ENCODE measurements at places on chromosomes 13 and 19.
A peak's percentile ranks its signal among the peaks of the same experiment; 100 is the strongest.

- DNase-seq = no peak
These were observed 631 bp downstream of the TRMT1 start for GRCh38 chr19:13115936-13116281.

- DNase-seq = no peak
These were observed 7.2 kb upstream of the CYP4F2 start for GRCh38 chr19:15905026-15905425.

DNA sequence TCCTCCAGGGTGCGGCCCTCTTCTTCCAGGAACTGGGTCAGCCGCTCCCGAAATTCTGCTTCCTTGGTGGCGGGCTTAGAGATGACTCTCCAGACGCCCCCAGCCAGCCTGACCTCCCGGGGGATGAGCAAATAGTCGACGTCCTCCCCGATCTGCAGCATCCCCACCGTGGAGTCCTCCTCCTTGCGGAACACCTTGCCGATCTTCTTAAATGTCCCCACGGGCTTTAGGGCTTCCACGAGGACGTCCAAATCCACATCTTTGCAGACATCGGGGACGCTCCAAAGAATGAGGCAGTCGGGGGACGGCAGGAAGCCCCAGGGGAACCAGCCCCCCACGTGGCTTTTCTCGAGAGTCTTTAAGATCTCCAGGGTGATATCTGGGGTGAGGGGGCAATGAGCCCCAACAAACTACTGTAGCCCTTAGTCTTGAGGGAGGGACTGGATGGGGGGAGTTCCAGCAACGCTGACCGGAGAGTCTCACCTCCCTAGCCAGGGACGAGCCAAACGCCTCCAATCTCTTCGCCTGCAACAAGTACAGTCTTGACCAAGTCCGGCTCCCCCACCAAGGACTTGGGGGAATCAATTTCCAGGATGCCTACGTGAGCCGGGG lies 608 bp downstream of the CCDC8 start:
- DNase-seq = no peak

DNA sequence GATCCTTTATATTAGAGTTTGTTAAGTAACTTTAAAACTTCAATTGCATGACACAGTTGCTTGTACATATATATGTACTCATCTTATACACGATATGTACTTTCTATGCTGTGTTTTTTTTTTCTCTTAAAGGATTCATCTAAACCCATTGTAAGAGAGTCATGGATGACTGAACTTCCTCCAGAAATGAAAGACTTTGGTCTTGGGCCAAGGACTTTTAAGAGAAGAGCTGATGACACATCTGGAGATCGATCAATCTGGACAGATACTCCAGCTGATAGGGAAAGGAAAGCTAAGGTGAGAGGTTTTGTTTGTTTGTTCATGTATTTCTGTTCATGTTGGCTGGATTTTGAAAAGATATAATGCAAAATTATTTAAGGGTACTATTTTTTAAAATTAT lies 26.0 kb downstream of the GPALPP1 start:
- no peak for DNase-seq

GRCh38 chr19:33246709-33247440 lies 21.2 kb upstream of the SLC7A10 start:
- no peak for DNase-seq

GRCh38 chr13:85287528-85287927 lies 511.7 kb downstream of the SLITRK6 start:
- no peak for DNase-seq

DNA sequence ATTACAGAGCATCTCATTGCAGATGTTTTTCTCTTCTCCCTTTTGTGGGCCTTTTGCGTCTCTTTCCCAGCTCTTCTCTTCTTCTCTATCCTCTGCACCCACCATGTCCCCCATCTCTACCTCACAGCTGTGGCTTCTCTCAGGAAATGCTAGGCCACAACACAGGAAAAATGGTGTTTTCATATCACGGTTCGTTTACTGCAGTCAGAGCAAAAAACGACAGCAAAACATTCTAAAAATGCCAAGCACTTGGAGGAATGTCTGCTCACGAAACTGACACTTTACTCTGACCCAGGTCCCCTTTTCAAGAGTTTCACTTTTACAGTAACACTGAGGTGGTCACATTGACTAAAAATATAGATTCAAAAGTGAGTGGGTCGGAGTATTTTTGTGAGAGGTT lies 152.2 kb downstream of the DCT start:
- DNase-seq = peak; percentile 30

GRCh38 chr19:32219881-32220472 lies 125.4 kb upstream of the ZNF507 start:
- no peak for DNase-seq

GRCh38 chr13:92412481-92412880 lies 814.1 kb upstream of the GPC6 start:
- no peak for DNase-seq

DNA sequence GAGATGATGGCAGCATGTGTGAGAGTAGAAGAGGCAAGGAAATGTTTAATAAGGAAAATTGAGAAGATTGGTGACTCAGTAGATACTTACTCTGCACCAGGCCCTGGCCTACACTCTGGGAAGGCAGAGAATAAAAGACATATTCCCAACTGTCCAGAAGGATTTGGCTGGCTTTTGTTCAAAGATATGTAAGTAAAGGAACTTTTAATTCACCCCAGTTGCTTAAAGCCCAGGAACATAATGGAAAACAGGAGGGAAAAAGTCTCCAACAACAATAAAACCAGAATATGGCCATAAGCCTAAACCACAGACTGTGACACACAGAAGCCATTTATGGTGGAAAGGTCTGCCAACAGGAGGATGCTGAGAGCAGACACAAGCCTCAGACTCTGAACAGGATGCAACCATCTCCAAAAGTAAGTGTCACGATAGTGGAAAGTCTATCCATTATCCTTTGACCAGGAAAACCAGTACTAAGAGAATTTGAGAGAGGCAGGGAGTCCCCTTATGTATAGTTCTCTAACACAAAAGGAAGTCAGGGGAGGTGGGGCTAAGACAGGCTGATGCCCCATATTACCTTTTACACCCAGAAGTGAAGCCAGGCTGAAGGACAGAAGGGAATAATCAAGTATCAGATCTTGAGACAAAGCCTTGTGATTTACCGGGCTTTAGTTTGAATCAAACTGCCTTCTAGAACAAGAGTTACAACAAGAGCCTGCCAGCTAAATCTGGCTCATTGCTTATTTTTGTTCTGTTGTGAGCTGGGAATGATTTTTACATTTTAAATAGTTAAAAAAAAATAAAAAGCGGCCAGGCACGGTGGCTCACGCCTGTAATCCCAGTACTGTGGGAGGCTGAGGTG lies 169.5 kb upstream of the STARD13 start:
- DNase-seq = no peak

DNA sequence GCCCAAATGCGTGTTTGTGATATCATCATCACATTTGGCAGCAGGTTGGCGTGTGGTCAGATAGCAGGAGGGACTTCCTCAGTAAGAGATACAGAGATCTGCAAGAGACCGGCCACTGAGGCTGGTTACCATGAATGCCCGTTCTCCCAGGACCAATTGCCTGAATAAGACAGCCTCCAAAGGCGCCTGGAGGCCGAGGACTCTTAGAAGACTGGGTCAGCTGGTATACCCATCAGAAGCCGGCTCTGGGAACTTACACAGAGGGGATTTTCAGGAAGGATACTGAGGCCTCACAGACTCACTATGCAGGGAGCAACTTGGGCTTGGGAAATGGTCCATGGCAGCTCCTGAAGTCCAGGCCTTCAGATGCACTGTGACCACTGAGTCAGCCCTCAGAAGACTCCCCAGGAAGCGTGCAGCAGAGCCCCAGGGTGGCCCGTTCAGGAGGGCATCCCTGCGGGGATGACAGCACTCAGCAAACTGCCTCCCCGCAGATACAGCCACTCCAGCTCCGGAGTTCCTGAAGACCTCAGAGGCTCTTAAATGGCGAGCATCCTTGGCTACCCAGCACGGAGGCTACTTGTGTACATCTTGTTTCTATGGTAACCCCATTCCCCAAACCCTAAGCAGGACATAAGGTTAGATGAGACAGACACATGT lies 26.4 kb upstream of the VSTM2B start:
- DNase-seq = peak; percentile 30

DNA sequence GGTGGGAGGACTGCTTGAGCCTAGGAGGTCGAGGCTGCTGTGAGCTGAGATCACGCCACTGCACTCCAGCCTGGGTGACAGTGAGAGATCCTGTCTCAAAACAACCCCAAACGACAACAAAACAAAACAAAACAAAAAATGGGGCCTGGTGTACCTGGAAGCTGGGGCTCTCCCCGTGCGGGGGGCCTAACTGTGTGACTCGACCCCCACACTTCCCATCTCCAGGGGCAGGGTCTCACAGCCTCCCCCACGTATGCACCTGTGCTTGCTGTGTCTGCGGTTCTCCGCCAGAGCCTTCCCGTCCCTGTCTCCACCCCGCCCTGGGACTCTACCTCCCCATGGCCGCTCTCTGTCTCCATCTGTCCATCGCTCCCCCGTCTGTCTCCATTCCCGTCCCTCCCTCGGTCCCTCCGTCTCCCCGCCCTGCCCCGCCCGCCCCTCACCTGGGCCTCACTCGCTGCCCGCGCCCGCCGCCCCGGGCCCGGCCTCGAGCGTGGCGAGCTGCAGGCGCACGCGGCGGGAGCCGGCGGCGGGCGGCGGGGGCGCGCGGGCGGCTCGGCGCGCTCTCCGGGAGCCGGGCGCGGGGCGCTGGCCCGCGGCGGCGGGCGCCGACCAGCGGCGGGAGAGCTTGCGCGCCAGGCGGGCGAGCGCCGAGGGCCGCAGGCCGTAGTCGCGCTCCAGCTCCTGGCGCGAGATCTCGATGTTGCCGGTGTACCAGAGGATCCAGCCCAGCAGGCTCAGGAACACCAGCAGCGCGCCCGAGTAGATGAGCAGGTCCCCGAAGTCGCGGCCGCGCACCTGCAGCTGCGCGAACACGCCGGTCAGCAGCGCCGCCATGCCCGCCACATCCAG lies 587 bp downstream of the TMEM238 start:
- peak; percentile 90 for DNase-seq

- no peak for DNase-seq
These were observed 1.1 kb upstream of the IFI30 start for GRCh38 chr19:18172331-18173053.

DNA sequence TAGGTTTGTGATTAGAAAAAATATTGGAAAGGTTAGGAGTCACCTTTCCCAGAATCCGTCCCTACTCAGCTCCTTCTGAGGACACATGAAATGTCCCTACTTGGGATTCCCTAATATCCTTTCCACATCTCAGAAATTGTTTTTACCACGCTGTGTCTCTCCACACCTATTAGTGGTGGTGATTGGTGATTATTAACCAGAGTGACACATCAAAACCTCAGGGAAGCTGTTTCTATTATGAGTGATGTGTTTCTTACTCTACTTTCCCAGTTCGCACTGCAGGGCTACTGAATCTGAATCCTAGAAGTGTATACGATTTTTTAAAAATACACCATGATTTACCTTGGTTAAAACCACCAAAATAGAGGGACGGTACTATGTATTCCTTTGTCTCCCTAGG lies 460.8 kb downstream of the TBC1D4 start:
- no peak for DNase-seq

- DNase-seq = no peak
These were observed 745.6 kb downstream of the SLITRK1 start for GRCh38 chr13:83136660-83137059.

DNA sequence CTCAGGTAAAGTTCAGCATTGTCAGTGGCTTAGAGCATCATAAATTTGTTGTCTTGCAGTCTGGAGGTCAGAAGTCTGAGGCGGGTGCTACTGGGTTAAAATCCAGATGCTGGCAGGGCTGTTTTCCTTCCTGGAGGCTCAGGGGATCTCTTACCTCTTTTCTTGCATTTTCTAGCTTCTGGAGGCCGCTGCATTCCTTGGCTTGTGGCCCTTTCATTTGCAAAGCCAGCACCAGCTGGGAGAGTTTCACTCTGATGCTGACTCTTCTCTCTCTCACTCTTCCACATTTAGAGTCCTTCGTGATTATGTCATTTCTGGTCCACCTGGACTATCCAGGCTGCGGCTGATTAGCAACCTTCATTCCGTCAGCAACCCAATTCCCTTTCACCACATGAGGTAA lies 38.1 kb upstream of the SLC10A2 start:
- DNase-seq = peak; percentile 74

DNA sequence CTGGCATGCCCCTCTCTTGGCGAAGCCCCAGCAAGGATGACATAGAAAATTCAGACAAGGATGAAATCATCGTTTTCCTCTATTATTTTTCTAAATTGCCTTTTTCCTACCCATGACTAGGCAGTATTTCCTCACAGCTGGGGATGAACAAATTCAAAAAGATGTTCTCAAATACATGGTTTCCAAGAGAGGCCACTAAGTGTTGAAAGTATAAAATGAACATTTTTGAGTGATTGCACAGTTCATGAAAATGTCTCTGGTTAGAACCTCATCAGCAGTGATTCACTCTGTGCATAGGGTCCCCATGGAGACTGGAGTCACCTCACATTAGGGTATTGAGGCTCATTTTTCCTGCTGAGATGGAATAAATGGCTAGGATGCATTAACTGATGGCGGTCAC lies 373.7 kb downstream of the DNAJC15 start:
- DNase-seq = no peak

DNA sequence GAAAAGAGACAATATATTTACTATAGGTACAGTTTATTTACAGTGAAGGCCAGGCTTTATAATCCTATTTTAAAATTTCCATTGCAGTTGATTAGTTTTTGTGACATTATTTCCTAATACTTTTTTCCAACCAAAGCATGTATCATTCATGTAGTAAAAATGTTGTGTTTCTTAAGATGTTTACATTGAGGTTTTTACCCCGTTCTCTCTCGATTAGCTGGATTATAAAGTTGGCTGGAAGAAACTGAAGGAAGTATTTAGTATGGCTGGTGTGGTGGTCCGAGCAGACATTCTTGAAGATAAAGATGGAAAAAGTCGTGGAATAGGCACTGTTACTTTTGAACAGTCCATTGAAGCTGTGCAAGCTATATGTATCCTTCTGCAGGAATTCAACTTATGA lies 21.2 kb downstream of the HNRNPM start:
- no peak for DNase-seq

DNA sequence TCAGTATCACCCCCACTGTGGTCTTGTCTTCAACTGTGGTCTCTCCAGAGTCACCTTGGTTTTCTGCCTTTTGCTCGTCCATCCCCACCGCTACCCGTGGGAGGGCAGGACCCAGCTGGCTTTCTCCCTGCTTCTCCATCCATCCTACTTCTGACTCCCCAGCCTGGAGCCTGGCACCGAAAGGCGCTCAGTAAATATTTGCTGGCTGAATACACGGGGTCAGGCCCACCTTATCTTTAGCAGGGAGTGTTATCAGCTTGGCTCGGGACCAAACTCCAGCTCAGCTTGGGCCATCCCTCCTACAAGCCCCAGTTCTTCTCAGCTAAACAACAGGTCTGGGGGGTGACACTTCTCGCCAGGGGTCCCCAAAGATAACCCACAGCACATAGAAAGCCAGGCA lies 62.0 kb upstream of the KLF2 start:
- DNase-seq = no peak

- DNase-seq = no peak
These were observed at the start of gene VSTM1 for GRCh38 chr19:54063350-54064116. Gene VSTM1 (minus strand): TSS chr19:54063897. CDS start chr19:54063777, 120 bp downstream.

DNA sequence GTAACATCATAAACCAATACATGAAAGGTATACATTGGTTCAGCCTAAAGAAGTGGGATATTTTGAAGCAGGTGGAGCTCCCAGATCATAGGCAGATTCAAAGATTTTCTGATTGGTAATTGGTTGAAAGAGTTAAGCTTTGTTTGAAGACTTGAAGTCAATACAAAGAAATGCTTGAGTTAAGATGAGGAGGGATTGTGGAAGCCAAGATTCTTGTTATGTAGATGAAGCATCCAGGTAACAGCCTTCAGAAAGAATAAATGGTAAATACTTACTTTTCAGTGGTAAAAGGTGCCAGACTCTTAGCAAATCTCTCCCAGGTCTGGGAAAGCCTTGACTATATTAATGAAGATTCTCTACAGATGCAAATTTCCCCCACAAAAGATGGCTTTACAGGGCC lies 49.3 kb upstream of the FAM216B start:
- peak; percentile 63 for DNase-seq
